ENCODE measurements at places on chromosomes 7 and 10.

- no peak for DNase-seq
These were observed 21.1 kb upstream of the PCBD1 start for GRCh38 chr10:70909326-70909935.

- DNase-seq: peak; percentile 75
These were observed 151.3 kb upstream of the RSU1 start for GRCh38 chr10:16968416-16969041.

DNA sequence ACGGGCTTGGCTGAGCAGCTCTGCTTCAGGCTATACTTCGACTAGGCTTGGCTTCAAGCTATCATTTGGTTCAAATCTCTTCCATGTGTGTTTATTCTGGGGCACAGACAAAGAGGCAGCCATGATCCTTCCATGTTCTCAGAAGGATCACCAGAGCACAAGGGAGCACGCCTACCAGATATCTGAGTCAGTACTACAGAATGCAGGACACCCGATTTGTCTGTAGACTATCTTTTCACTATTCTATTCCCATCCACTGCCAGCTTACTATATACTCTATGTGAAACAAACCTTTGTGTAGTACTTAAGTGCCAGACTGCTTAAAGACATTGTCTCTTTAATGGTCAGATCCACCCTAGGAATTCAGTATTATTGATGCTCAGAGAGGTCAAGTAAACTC is 35.1 kb downstream of the CH25H start:
- DNase-seq: no peak

DNA sequence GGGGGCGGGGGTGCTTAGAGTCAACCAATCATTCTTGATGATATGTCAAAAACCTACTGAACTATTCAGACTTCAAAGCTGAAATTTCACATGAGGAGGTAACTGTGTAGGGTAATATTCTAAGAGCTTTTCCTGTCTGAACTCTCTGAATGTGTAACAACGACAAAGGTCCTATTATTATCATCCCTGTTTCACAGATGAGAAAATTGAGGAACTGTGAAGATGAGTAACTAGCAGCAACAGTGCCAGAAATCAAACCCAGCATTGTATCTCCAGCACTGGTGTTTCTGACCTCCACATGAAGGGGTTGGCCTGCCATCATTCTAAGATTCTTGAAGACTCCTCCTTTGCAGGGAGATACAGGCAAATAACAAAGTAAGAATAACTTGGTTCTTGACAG is 294.7 kb upstream of the AOAH start:
- DNase-seq: no peak

DNA sequence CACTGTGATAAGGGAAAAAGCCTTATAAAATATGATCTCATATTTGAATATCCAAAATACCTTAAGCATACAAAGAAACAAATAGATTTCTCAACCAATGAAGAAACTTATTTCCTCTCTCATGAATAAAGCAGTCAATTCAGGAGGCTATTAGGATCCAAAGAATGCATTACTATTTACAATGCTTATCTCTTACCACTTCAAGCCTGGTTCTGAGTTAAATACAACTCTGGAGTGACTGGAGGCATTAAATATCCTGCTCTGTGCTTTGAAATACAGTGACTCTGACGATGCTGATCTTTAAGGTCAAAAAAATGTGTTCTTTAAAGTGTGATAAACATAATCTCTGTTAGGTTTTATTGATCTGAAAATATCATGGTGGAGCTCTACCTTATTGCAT is 493.2 kb downstream of the ZWINT start:
- no peak for DNase-seq

DNA sequence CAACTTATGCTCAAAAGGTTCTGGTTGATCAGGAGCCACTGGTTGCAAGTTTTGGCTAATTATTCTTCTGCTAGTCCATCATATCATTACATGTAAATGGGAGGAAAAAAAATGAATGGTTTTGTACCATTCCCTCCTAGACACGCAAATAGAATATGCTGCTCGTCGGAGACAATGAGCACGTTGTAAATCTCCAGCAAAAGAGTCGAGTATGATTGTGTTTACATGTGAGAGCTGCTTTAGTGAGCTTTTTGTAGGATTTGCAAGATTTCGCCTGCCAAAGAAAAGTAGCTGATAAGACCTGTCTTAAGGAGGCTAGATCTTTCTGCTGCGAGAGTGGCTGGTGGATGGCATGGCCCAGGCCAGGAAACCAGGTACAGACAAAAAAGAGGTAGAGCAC is 109.0 kb downstream of the ZMYND11 start:
- DNase-seq: no peak

DNA sequence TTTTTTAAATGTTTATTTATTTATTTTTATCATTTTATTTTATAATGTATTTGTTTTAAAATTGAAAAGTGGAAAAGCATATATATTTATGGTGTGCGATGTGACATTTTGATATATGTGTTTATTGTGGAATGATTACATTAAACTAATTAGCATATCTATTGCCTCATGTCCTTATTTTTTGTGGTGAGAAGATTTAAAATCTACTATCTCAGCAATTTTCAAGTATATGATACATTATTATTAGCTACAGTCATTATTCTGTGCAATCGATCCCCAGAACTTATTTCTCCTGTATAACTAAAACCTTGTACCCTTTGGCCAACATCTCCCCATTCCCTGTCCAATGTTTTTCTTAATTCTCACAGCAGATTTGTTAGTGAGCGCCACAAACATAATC is 115.6 kb upstream of the SHH start:
- no peak for DNase-seq

DNA sequence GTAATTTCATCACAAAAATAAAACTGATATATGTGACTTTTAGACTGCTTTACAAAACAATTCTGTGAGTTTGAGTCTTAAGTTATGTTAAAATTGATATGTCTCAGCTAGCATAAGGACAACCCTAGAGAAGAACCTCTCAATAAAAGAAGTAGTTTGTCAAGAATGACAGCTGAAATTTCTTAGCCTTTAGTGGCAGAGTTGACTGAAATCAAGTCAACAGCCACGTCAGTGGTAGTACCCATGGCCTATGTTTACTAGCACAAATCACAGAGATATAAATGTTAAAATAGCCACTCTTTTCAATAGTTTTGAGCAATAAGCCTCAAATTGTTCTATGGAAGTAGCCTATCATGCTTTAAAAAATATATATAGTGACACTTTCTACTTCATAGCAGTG is 138.9 kb upstream of the FERD3L start:
- DNase-seq: no peak

DNA sequence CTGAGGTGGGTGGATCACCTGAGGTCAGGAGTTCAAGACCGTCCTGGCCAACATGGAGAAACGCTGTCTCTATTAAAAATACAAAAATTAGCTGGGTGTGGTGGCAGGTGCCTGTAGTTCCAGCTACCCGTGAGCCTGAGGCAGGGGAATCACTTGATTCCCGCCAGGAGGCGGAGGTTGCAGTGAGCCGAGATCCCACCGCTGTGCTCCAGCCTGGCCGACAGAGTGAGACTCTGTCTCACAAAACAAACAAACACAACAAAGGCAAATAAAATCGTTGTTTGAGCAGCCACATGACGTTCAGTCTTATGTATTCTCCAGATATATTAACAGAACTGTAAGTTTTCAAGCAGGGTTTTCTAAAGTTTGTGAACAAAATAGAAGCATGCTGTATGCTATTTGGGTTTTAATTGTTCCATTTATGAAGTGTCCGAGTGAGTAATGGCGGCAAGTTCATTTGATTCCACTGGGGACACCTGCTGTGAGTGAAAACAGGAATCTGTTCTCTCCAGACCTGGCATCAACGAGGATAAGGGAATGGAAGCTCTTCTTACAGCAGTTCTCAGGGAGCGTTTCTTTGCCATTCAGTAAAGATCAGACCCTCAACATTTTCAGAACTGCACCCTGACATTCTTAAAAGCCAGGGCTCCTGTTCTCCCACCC is 122.5 kb upstream of the PITRM1 start:
- DNase-seq: no peak

- DNase-seq: peak; percentile 33
These were observed 13.1 kb downstream of the IFT22 start for GRCh38 chr7:101308245-101309085.

- DNase-seq: no peak
These were observed 30.1 kb upstream of the FOXL3 start for GRCh38 chr7:259751-260405.

- DNase-seq: no peak
These were observed 598.3 kb downstream of the INHBA start for GRCh38 chr7:41104631-41105030.

GRCh38 chr10:50336140-50336539 is 84.8 kb upstream of the ASAH2 start:
- no peak for DNase-seq

- no peak for DNase-seq
These were observed 566.7 kb upstream of the FOXK1 start for GRCh38 chr7:4115442-4115841.

DNA sequence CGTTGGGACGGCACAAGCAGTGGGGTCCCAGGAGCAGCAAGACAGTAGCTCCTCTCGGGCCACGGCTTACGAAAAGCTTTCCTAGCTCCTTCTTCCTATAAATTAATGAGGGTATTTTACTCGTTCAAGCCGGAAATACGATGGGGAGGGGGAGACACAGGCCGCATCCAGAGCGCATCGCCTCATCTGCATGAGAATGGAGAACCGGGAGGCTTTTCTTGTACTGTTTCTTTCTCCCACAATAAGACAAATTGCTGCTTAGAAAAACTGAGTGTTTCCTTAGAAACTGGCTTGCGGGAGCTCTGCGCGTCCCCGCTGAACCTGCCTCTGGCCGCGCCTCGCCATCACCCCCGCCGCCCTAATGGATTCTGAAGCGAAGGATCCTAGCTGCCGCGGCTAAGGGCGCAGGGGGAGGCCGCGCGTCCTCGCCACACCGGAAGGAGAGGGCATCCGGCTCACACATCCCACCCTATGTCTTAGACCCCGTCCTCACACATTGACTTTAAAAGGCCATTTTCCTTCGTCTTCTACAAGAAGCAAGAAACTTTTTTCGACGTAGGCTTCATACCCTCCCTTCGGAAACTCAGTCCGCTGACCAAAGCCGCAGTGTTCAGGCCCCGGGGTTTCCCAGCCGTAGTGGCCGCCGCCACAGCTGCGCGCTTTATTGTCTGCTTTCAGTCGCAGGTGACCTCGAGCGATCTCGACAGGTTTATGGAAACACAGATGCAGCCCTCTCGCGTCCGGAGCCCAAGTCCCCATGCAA is 8.8 kb downstream of the NXPH1 start:
- no peak for DNase-seq

DNA sequence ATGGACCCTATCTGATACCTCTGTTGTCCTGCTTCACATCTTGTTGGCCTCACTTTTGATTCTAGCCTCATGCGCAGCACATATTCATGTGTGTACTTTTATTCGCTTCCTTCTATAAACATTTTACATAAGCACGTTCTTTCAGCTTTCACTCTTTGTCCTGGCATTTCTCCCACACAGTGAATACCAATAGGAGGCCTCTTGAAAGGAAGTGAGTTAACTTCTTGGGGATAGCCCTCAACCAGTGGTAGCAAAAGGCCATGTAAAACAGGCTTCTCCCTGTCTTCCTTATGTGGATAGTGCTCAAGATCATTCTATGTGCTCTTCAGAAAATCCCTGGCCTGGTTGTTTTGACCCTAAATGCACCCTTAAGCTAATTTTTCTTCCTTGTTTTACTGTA is 633.9 kb upstream of the MBL2 start:
- DNase-seq: no peak

- no peak for DNase-seq
These were observed 16.9 kb downstream of the ZNF713 start for GRCh38 chr7:55903985-55904759.

DNA sequence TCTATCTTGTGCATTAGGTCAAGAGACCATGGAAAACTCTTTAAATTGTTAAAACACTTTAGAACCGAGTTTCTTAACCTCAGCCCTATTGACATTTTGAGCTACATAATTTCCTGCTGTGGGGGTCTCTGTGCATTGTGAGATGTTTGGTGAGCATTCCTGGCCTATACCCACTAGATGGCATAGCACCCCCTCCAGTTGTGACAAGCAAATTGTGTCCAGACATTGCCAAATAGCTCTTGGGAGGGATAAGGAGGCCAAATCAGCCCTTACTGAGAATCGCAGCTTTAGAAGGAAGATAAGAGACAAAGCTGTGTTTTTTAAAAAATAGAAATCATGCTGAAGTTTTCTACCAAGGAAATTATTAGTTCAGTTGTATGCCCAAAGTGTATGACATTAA is 1158.5 kb upstream of the C7orf33 start:
- peak; percentile 45 for DNase-seq

GRCh38 chr10:110387983-110388686 is 83.4 kb upstream of the SMNDC1 start:
- DNase-seq: no peak

GRCh38 chr10:61897671-61898434 is 3.6 kb upstream of the ARID5B start:
- DNase-seq: no peak

DNA sequence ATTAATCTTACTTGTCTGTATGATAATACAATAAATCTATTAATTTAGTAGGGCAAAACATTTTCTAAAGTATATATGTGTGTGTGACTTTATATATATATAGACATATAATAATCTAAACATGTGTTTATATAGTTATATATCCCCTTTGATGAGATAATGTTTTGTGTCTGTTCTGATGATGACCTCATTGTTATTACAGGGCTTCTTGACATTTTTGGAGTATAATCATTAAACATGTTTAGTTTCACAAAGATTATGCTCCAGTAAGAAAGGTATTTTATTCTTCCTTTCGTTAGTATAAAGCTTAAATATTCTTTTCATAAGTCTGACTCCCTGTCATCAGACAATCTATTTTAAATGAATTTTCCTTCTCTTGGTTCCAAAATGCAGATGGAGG is 62.3 kb upstream of the CABCOCO1 start:
- DNase-seq: no peak

DNA sequence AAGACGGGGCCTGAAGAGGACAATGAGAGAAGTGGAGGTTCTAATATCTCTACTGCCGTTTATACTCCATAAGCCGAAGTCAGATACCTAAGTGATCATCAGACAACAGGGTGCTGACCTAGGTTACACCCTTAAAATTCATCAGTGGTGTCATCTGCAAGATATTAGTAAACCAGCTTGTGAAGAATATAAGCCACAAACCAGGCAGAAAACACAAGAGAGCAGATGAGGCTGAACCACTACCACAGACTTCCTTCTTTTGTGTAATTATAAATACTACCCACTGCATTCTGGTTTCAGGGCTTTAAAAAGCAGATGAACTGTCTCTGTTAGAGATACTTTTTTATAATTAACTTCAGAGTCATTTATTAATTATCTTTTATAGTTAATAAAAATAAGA is 69.0 kb upstream of the LRRC17 start:
- DNase-seq: no peak

GRCh38 chr7:140586516-140586915 is 54.1 kb downstream of the DENND2A start:
- DNase-seq: no peak
